ENCODE measurements at places on chromosomes 11 and 22.
A peak's percentile ranks its signal among the peaks of the same experiment; 100 is the strongest.

DNA sequence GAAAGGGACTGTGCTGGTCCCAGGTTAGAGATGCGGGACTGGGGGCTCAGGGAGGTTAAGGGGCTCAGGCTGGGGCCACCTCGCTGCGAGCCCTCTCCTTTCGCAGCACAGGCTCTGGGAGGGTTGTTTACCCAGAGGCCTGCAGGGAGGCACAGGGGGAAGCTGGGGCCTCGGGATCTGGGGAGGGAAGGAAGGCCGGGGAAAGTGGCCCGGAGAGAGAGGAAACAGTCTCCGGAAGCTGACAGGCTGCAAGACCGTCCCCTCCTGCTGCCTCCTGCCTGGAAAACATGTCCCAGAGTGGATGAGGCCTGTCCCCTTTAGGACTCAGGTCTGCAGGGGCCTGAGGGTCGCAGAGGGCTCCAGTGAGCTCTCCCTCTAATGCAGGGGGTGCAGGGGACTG lies 45.4 kb downstream of the MYO7A start:
- no peak for DNase-seq

GRCh38 chr22:27810609-27811151 lies 9.1 kb upstream of the MN1 start:
- no peak for DNase-seq

DNA sequence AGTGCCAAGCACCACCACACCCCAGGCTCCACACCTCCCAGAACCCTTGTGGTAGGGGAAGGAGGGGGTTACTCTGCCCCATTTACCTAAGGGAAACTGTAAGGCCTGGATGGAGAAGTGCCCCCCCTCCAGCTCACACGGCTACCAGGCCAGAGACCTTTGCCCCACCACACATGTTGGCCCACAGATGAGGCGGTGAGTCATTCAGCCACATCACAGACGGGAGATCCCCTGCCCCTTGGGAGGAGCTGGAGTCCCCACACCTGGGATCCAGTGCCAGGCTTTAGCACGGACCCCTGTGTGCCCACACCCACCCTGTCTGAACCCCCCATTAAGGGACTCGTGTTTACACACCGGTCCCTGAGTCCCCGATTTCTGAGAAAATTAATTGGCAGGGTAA lies 24.9 kb downstream of the CDKN1C start:
- DNase-seq, result no peak

DNA sequence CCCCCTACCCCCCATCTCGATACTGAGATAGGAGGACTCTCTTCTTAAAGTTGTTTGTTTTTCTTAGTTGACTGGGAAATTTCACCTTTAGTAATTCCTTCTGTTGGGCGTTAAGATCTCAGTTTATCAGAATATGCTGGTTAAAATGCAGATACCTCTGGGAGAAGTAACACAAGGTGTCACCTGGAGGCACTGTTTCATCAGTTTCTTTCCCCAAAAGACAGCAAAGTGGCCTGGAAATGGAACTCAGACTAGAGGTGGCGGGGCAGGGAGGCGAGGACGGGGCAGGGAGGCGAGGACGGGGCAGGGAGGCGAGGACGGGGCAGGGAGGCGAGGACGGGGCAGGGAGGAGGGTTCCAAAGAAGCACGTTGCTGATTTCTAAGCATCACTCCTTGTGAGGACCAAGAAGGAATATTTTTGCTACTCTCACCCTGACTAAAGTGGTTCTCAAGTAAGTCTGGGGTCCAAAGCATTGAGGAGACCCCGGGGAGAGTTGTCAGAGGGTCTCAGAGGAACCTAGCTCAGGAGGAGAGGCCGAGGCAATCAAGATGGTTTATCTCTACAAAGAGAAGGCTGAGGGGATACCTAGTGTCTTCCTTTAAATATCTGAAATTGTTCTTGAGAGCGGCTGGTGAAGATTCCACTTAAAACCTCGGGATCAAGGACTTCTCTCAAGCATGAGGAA lies 147.0 kb upstream of the B3GAT1 start:
- peak; percentile 90 for DNase-seq

DNA sequence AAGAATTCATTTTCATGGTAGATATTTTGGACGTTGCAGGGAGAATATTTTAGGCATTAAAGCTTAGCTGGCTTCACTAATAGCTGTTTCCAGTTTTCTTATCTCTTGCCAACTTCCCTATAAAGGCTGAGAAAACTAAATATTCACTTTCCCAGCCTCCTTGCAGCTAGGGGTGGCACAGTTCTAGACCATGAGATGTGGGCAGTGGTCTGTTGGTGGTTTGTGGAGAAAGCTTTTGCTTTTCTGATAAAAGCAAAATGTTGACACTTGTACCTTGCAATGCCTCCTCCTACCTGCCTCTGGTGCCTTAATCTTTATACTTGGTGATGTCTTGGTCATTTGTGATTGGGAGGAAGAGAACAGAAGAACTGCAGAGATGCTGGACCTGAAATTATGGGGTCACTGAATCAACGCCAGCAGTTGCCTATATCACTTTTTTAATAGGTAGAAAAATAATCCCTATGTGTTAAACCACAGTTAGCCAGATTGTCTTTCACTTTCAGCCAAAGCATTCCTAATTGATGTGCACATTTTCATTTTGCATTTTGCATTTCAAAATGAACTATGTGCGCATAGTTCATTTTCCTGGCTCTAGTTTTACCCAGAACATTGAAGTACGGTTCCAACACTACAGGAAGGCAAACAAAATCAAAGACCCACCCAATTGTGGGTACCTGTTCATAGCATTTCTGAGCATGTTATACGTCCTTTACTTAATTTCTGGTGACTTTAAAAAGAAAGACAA lies 24.9 kb upstream of the ABTB2 start:
- no peak for DNase-seq

DNA sequence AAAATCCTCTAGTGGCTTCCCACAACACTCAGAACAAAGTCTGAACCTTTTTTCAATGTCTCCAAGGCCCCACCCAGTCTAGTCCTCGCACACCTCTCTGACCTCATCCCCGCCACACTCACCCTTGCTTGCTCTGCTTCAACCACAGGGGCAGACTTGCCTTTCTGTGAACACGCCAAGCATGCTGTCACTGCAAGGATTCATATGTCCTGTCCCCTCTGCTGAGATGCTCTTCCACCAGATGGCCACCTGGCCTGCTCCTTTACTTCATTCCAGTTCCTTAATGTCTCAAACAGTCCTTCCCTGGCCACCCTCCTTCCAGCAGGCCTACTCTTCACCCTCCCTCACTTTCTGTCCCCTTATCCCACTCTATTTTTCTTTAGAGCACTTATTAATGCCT lies 60.6 kb upstream of the ARHGAP20 start:
- DNase-seq, result no peak

DNA sequence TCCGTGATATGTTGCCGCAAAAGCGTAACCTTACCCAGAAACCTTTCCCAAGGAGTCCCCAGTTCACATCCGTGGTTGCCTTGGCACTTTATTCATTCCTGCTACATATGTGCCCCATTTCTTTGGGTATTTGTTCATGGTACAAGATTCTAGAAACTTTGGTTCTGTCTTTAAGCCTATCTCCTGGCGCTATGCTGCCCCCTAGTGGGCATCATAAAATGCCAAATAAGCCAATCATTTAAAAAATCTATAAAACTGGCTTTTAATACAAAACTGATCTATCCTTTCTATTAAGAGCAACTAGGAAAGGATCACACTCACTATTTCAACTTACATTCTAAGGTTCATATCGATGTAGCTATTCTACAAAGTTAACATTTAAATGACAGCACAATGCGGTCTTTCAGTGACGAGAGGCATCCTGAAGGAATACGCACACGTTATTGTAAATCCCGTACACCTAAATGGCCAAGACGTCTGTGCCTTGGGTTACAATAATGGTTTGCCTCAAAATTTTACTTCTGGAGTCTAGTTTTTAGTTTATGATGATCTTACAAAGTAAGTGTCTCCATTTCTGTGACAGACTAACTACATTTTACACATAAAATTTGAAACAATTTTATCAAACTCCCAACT lies 16.2 kb downstream of the PIWIL3 start:
- no peak for DNase-seq

DNA sequence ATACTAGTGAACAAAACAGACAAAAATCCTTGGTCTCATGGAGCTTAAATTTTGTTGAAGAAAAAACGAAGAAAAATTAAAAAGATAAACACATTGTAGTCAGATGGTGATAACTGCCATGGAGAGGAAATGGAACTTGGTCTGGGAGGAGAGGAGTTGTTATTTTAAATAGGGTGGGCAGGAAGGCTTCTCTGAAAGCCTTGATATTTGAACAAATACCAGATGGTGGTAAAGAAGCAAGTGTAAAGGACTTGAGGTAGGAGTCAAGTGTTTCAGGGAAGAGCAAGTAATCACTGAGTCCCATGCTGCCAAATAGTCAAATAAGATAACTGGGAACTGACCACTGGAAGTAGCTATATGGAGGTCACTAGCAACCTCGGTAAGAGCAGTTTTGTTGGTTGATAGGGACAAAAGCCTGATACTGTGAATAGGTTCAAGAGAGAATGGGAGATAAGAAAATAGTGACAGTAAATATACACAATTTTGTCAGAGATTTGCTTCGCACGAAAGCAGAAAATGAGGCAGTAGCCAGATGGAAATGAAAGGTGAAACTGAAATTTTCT lies 55.1 kb downstream of the SESN3 start:
- no peak for DNase-seq

GRCh38 chr11:112310419-112310818 lies 49.8 kb upstream of the PLET1 start:
- peak; percentile 47 for DNase-seq

GRCh38 chr11:131819865-131820264 lies 449.4 kb downstream of the NTM start:
- no peak for DNase-seq

GRCh38 chr11:21634491-21634890 lies 558.4 kb upstream of the ANO5 start:
- no peak for DNase-seq

- DNase-seq, result no peak
Observed at GRCh38 chr22:18091478-18091877, 13.7 kb downstream of the PEX26 start.

- no peak for DNase-seq
Observed at GRCh38 chr22:25563761-25564319, 635 bp upstream of the GRK3 start.

DNA sequence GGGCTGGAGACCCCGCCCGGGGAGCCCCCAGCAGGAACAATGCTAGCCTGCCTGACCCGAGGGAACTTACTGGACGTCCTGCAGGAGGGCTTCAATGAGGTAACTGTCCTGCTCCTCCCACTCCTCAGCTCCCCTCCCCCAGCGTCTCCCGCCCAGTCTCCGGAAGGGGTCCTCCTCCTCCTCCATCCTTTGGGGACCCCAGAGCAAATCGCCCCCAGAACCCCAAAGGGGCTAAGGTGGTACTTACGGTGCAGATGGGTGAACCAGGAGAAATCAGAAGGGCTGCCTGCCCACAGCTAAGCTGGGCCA lies 272 bp downstream of the DIXDC1 start:
- no peak for DNase-seq

- no peak for DNase-seq
Observed at GRCh38 chr11:67457453-67457852, 2.3 kb downstream of the CABP4 start.

GRCh38 chr22:49726701-49727101 lies 101.0 kb downstream of the BRD1 start:
- DNase-seq, result peak; percentile 55

- no peak for DNase-seq
Observed at GRCh38 chr22:20989323-20990138, 7.4 kb downstream of the LZTR1 start.

DNA sequence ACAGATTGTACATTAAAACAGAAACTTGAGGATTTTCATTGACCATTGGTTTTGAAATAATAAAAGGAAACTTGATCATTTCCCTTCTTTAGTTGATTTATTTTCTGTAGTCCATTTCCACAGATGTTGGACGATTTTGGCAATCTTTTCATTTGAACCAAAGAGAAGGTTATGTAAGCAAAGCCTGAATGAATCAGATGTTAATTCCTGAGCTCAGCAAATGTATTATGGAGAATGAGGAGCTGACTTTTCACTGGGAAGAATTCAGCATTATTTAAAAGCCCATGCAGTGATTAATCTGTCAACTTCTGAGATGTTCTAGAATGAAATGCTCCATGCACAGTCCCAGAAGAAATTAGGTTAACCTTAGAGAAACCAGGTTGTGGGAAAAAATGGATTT lies 29.0 kb downstream of the ELMOD1 start:
- DNase-seq, result no peak

DNA sequence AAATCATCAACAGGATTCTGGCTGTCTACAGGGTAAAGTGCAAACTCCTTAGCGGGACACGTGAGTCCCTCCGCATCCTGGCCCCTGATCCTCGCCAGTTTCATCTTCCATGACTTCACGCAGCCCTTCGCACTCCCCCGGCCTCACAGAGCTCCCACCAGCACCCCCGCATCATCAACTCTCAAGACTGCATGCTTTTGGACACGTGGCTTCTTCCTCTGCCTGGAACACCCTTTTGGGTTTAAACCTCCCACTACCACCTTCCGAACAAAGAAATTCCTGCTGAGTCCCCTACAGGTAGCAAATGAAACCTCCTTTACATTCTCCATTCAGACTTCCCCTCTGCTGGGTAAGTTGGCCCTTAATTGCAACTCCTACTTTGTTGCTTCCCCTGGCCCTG lies 12.6 kb upstream of the EIF3M start:
- DNase-seq, result no peak

DNA sequence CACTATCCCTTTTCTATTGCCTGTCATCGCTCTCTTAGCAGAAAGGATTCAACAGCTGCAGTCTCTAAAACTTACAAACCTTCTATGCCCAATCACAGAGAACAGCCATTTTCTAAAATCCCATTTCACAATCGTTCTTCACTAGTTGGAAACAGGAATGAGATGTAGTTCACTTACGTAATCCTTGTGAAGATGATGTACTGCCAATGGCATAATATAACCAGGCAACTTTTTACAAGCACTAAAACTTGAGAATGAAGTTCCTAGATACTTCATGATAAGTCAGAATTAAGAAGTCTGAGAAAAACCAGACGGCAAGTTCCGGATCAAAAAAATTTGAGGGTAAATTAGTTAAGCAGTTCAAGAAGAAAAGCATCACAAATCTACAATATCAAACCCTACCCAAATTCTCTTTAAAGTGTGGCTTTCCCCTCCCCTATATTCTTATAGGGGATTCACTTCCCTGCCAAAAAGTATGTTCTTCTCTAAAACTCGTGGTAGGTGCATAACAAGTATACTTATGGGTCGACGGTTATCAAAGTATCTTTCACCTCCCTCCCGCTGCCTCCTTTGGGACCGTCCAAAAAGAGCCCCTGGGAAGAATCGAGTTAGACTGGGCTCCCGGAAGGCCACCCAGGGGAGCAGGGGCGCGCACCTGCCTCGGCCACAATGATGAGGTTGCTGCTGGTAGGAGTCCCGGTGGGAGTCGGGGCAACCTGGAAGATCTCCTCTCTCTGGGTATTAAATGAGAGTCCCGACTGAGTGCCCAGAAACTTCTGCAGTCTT lies 666 bp downstream of the MSANTD4 start:
- DNase-seq, result no peak

GRCh38 chr11:13316528-13316961 lies 39.0 kb downstream of the BMAL1 start:
- DNase-seq, result no peak

DNA sequence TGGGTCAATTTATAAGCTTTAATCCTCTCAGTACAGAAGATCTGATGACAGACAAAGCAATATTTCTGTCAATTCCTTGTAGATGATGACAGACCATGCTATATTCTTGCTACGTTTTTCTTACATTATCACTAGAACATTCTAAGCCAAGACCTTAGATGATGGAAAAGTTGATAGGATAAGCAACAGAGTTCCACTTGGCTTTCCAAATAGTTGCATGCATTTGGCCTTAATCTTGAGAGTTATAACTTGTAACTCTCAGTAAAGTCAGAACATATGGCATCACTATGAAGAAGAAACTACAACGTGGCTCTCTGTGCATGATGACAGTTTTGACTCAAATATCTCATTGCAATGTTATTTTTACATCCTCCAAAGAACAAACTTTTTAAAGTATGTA lies 544.3 kb upstream of the LRRC4C start:
- DNase-seq, result no peak

- no peak for DNase-seq
Observed at GRCh38 chr22:50626850-50627641, 906 bp downstream of the ARSA start.
